DMS79 treated with DMSO at 0.1 percent for 48 hours (cell line): ENCODE measurements at places on chromosomes 11 and 22.
A peak's percentile ranks its signal among the peaks of the same experiment; 100 is the strongest.

- DNase-seq = peak; percentile 63
Observed at GRCh38 chr11:34680918-34681586, 60.2 kb downstream of the EHF start.

GRCh38 chr11:34331736-34332135 is 26.1 kb downstream of the ABTB2 start:
- DNase-seq = peak; percentile 69

DNA sequence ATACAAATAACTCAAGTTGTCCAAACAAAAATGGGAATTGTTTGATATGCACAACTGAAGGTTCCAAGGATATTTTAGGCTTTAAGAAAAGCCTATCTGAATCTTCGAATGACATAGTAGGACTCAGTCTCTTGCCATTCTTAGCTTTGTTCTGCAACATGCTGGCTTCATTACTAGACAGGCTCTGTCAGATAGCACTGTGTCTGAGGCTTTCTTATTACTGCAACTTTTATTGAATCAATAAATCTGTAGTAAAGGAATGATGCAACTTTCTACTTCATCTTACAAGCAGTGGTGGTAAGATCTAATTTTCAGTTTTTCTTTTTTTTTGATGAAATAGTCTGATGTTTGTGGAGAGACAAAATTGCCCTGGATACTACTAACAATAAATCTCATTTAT is 319.3 kb upstream of the CCDC179 start:
- DNase-seq = no peak

- peak; percentile 92 for DNase-seq
Observed at GRCh38 chr11:62487738-62488551, 58.7 kb downstream of the AHNAK start.
